NK-92 treated with Interleukin-12 subunit alpha and Interleukin-12 subunit beta, amount 100 ng/mL, for 24 hours (cell line): ENCODE measurements at places on chromosomes 12 and 14.

DNA sequence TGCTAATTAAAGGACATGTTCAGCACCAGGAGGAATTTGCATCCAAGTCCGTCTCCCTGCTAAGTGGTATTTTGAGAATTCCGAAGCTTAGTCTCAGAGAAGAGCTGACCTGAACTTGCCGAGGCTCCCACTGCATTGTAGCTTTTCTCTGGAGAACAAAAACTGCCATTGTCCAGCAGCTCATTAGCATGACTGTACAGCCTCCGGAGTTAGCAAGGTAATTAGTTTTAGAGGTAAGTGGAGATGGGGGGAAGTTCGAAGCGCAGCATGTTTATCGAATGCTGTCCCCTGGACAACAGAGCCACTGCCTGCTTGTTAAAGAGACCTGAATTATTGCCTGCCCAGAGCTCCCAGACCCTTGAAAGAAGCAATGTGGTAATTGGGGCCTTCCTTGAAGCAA lies 160.3 kb upstream of the PELI2 start:
- no peak for DNase-seq

- DNase-seq, result no peak
Measured at GRCh38 chr12:14774906-14775635, 28.2 kb downstream of the WBP11 start.

DNA sequence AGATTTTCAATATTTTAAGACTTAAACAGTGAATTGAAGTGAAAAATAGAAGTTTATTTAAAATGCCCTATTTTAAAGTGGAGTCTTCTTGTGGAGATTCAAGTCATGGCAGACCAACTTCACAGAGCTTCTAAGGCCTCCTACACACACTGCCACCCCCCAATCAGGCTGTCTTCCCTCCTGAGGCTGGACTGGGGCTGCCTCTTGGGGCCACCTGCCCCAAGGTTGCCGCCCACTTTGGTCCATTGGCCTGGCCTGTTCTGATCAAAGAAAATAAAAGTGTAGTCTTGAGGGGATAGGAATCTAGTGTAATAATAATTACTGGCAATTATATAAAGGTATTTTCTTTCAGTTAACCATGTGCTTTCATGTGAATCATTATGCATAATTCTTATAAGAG lies 1.3 kb downstream of the GOLT1B start:
- DNase-seq, result no peak

DNA sequence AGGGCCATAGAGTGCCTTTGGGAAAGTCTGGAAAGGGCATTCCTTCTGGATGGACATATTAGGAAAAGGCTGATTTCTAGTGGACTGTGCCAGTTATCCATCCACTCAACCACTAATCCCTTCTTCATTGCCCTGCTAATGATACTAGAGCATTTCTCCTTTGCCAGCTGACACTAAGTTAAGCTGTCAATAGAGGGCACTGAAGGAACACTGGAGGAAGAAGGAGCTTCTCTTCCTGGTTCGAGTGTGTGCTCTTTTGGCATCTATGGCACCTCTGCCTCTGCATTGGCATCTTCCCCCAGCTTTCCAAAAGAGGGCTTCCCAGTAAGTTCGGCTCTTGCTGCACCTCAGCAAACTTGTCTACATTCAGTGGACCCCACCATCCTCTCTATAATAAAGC lies 165.4 kb downstream of the DERA start:
- no peak for DNase-seq

DNA sequence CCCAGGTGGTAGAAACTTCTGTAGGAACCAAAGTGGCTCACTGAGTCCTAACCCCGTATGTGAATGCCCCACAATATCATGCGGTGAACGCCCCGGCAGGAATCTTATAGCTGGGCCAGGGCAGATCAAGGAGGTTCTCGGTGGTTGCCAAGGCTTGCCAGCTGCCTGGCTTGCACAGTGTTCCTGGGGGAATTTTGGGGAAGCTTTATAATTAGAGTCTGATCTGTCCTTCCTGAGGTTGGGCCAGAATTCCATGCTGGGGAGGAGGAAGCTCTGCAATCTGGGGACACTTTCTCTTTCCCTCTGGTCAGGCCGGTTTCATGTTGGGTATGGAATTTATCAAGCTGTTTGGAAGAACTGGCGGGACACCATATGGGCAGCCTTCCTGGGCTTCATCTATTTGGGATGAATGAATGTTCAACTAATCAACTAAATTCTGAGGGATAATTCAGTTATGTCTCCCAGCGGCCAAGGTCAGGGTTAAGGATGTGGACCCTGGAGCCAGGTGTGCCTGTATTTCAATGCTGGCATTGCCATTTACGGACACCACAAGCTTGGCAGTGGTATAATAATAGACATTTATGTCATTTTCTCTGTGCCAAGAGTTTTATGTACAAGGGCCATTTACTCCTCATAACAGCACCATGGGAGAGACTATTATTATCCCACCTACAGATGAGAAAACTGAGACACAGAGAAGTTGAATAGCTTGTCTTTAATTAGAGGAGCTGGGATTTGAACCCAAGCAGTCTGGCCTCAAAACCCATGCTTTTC lies 54.3 kb downstream of the SVOP start:
- DNase-seq, result no peak

DNA sequence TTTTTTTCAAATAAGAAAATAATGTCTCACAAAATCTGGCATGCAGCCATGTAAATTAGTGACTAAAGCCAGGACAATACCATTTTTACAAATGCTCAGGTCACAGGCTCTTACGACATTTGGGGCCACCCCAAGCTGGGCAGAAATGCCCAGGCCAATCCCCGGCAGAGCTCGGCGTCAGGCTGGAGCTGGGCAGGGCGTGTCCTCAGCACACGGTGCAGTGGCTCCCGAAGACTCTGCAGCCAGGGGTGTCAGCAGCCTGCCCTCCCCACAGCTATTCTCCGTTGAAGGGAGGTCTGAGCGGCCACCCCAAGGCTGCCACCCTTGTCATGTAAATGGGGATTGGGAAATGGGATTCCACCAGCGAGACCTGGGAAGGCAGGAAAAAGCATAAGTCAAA lies 158.6 kb downstream of the DICER1 start:
- no peak for DNase-seq

DNA sequence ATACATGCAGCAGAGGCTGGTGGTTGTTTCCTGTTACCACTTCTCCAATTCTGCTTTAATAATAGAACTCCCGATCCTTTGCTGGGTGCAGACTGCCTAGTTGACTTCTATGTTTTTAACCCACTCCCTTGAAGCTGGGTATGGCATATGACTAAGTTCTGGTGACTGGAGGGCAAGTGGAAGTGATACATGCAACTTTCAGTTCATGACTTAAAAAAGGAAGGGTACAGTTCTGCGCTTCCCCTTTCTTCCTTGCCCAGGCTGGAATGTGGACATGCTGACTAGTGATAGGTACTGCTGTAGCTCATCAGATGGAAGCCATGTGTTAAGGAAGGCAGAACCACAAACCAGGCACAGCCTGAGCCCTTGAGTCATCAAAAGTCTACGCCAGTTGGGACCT lies 2.4 kb upstream of the A2M start:
- no peak for DNase-seq

DNA sequence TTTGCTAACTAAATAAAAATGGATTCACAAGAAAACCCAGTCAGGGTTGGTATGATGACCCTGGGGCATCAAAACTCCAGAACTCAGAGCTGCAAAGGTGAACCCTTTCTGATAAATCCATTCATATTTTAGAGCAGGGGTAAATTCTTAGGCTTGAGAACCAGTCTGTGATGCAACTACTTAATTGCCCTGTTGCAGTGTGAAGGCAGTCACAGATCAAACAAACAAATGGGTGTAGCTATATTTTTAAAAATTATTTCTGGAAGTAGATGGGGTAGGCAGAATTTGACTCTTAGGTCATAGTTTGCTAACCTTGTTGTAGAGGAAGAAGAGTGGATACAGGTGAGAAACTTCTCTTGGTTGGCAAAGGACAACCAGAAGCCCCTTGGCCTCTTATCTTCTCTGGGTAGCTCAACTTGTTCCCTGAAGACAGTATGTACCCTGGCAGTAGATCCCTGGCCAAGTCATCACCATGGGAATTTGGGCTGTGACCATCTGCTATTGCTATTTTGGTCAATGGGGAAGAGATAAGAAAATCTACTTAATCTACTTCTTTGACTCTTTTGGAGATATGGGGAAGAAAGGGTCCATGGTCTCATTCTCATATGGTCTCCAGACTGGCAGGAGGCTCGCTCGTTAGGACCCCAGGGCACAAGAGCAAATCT lies 216.1 kb downstream of the PPM1H start:
- DNase-seq, result no peak

GRCh38 chr12:65779091-65779642 lies 45.1 kb upstream of the HMGA2 start:
- no peak for DNase-seq

DNA sequence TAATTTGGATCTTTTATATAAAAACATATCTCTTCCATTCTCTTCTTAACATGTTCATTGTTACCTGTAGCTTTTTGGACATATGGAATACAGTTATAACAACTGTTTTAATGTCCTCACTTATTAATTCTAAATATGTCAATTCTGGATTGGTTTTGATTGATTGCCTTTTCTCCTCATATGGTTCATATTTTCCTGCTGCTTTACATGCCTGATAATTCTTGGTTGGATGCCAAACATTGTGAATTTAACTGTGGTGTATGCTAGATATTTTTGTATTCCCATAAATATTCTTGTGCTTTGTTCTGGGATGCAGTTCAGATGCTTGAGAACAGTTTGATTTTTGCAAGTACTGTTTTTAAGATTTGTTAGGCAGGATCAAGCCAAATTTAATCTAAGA lies 10.8 kb downstream of the C14orf132 start:
- DNase-seq, result no peak

GRCh38 chr12:14795028-14795448 lies 8.2 kb downstream of the WBP11 start:
- no peak for DNase-seq

GRCh38 chr14:58793131-58793740 lies 155.5 kb downstream of the DACT1 start:
- no peak for DNase-seq

GRCh38 chr14:95503365-95504134 lies 12.9 kb downstream of the SYNE3 start:
- no peak for DNase-seq
